ENCODE measurements at places on chromosomes 7 and 10.

DNA sequence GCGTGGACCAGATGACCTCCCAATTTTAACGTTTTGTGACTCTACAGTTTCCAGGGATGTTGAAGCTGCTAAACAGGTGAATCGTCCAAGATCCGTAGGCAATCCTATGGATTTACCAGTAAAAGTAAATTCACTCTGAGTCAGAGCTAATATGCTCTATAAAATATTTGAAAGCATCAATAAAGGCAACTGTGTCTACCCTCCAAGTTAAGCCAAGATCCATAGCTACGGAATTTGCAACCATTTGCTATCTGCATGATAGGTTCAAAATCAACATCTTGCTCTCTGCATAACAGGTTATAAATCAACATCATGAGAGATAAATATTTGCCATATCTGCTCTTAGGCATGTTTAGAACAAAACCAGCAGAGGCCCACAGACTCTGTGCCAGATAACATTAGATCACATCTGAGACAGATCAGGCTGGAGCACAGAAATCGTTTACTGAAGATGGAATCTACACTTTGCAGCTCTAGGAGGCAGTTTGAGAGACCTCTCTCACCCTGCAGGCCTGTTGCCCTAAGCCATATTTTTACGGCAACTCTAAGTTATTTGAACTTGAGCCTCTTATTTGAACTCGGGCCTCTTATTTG is 80.7 kb upstream of the PDCD4 start:
- no peak for DNase-seq

- DNase-seq, result no peak
These were observed 621.3 kb downstream of the KCNMA1 start for GRCh38 chr10:77016278-77016815.

DNA sequence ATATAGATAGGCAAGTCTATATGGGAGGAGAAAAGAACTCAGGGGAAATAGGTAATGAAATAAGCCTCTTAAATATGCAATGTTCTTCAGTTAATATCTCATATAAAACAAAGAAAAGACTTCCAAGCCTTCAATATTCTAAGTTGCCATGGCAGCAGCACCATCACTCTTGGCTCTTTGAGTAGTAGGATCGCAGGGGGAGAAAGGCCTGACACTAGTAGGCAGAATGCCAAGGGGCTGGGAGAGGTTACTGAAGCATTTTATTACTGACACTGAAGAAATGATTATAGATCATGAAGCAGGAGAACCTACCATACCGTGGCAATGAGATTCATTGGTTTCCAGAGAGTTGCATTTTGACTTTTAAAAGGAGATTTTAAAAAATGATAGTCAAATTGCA is 193.9 kb downstream of the NXPH1 start:
- no peak for DNase-seq

GRCh38 chr10:74827045-74827441 is 643 bp downstream of the KAT6B start:
- DNase-seq, result no peak

GRCh38 chr10:114024876-114025610 is 18.6 kb upstream of the ADRB1 start:
- peak; percentile 15 for DNase-seq

Measured in AG09319 (cell line).